ENCODE measurements at places on chromosomes 7 and 10.

DNA sequence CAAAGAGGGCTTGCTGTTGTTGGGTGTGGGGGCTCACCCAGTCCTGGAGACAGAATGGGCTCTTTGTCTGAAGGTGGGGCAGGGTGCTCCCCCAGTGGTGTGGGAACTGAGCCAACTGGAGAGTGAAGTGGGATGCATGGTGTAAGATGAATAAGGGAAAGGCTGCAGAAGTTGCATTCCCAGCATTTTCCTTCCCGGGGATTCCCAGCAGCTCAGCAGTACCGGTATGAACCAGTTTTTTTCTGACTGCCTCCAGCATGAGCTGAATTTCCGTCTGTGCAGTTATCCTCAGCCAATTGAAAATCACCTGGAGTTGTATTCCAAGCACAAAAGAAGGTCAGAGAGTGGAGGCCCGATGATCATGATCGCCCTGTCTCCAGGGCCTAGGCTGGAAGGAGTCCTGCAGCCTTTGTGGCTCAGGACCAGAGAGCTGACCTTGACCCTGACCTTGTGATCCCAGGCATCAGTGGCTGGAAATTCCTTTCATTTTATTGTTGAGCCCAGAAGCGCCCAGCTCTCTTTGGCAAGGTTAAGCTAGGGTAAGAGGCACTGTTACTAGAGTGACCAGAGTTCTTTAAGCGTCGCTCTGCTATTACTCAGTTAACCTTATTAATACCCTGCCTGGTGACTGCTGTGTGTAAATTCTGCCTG lies 33.4 kb downstream of the OGDH start:
- peak; percentile 72 for DNase-seq

DNA sequence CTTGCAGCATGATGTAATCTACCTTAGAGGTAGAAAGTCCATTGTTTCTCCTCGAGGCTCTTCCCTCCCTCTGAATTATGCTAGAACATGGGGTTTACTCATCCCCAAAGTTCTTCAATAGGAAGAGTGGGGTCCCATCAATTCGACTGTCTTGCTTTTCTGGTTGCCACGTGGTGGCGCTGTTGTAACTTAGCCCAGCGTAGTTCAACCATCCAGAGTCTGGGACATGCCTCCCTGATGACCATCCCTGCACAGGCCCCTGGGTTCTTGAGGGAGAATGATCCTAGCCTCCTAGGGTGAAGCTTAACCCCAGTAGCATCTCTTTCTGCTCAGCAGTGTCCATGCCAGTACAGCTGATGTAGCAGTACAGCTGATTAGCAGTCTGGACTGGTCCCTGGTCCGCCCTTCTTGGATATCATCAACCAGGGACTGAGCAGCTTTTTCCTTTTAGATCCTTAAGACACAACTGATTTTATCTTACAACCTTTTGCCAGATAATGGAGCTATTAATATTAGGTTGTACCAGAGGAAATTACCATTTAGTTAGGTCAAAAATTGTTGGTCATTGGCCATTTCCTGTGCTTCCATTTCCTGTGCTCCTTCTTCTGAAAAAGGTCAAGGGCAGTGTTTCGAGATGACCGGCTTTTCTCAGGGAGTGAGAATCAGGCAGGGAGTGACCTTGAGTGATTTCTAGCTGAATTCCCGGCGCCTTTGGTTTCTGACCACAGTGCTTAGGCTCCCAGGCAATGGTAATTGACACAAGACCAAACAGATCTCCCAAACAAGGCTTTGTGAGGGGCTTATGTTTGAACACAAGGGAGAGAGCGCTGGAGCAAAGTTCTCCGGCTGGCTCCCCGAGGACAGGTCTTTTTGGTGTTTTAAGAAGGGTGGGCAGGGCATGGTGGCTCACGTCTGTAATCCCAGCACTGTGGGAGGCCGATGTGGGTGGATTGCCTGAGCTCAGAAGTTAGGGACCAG lies 65.4 kb downstream of the TACC2 start:
- no peak for DNase-seq

- DNase-seq = no peak
These were observed 3.8 kb upstream of the IL6 start for GRCh38 chr7:22723181-22723601.

DNA sequence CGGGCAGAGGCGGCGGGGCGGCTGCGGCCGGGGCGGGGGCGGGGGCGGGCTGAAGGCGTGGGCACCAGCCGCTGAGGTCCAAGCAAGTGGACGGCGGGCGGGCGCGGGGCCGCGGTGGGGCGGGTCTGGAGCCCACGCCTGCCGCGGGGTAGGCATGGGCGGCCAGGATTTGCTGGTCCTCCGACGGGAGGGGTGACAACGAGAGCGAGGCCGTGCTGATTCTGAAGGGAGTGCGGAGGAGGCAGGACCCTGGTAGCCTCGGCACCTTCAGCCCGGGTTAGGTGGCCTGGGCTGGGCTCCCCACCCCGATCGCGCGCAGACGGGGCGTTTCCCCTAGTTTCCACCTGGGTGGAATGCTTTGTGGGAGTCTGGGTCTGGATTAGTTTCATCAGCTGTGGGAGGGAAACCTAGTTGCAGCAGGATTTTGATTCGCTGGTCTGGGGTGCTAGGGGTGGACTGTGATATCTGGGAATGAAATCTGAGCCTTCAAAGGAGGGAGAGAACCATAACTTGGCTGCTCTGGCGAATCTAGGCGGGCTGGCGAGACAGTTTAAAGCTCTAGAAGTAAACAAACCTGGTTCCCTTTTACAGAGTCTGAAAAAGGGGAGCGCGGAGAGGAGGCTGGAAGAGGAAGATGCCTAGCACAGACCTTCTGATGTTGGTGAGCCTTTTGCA lies 609 bp downstream of the SGPL1 start:
- DNase-seq = peak; percentile 84

DNA sequence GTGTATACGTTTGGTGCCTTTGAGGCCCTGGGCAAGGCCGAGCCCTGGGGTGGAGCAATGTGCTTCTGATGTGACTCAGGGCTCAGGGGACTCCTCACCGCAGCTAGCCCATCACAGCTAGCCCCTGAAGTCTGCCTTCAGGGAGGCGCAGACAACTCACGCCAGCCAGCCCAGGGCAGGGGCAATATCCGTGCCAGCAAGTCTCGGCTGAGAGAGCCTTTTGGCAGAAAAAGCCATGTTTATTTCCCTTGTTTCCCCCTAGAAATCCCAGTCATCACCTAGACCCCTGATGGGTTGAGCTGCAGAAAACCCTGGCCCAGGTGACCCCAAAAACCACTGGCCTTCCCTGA lies 90.4 kb downstream of the CHST15 start:
- DNase-seq = peak; percentile 20

GRCh38 chr7:1964211-1964912 lies 268.4 kb downstream of the MAD1L1 start:
- no peak for DNase-seq

DNA sequence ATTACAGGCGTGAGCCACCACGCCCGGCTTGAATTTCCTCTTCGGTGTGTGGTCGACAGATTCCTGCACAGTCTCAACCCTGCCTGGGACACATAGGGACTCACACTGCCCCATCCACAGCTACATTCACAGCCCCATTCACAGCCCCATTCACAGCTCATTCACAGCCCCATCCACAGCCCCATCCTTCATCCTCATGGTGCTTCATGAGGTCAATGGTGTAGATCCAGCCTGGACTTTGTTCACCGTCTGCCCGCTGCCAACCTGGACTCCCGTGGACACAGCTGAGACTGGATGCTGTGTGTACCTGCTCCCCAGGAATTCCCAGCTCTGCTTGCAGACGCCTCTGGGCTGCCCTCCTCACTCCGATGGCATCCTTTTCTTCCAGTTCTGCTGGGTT lies 5.2 kb downstream of the IDI2 start:
- no peak for DNase-seq

DNA sequence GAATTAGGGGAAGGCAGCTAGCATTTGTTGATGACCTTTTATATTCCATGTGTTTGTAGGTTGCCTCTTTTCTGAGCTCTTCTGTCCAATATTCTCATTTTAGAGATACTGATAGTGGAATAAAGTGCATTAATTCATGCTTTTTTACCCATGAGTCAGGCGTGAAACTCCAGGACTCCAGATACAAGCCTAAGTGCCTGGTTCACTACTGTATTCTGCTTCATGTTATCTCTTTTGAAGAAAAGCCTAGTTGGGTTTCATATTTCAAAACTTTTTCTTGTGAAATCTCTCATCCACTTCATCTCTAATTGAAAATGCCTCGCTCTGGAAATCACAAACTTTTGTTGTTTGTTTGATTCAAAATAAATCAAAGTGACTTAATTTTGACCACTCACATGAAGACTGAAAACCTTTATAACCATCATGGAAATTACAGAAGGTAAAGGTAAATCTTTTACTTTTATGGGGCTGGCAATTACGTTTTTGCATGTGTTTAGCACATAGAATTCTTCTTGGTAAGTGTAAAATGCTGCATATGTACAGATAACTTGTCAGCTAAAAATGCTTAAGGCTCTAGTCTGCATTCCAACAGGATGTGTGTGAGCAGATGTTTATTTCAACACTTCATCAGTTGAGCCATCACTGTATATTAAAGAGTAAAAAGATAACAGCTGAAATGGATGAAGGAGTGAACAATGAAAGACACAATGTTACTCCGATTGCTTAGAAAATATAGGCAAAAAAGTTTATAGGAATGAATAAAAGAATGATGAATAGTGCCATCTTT lies 961.8 kb upstream of the CELF2 start:
- no peak for DNase-seq

GRCh38 chr10:111579473-111579872 lies 502.6 kb downstream of the ADRA2A start:
- no peak for DNase-seq

- no peak for DNase-seq
These were observed 4.0 kb upstream of the RBM28 start for GRCh38 chr7:128347647-128348097.

GRCh38 chr10:72276013-72276387 lies 2.3 kb downstream of the DDIT4 start:
- no peak for DNase-seq

DNA sequence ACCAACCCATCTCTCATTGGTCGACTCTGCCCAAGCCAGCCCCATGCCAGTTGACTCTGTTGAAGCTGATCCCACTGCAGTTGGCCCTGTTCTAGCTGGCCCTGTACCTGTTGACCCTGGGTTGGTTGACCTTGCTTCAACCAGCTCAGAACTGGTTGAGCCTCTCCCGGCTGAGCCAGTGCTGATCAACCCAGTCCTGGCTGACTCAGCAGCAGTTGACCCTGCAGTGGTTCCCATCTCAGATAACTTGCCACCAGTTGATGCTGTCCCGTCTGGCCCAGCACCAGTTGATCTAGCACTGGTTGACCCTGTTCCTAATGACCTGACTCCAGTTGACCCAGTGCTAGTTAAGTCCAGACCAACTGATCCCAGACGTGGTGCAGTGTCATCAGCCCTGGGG lies 7.4 kb downstream of the PPRC1 start:
- DNase-seq = no peak

DNA sequence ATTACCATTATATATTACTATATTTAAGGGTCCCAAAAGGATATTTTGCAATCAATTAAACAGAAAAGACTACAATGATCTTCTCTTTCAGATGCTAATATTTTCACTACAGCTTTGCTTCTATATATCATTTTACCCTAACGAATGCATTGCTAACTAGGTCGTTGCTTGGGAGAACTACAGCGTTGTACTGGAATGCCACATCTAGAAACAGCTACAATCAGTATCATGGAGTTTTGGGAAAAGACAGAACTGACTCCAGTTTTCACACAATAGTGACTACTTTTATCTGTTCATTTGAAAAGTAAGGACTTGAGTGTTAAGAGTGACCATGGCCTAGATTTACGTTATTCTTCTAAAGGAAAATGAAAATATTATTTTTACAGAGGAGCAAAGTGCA lies 38.5 kb downstream of the LRRN3 start:
- no peak for DNase-seq

- DNase-seq = peak; percentile 93
These were observed 431 bp downstream of the ZYX start for GRCh38 chr7:143381427-143382125.

DNA sequence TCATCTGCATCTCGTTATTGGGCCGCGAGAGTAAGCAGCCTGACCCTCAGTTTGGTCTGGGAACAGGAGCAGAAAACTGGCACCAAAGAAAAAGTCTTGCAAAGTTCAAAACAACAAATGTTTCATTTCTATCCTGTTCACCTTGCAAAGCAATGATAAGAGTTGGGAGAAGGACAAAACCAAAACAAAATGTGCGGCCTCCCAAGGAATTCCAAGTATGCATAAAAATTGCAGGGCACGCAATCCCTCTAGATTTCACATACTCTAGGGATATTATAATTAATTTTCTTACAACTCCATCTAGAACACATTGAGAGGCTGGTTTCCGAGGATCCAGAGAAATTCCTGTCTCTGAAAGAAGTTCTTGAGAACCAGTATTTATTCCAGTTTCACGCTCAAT lies 20.1 kb downstream of the CHUK start:
- DNase-seq = no peak

DNA sequence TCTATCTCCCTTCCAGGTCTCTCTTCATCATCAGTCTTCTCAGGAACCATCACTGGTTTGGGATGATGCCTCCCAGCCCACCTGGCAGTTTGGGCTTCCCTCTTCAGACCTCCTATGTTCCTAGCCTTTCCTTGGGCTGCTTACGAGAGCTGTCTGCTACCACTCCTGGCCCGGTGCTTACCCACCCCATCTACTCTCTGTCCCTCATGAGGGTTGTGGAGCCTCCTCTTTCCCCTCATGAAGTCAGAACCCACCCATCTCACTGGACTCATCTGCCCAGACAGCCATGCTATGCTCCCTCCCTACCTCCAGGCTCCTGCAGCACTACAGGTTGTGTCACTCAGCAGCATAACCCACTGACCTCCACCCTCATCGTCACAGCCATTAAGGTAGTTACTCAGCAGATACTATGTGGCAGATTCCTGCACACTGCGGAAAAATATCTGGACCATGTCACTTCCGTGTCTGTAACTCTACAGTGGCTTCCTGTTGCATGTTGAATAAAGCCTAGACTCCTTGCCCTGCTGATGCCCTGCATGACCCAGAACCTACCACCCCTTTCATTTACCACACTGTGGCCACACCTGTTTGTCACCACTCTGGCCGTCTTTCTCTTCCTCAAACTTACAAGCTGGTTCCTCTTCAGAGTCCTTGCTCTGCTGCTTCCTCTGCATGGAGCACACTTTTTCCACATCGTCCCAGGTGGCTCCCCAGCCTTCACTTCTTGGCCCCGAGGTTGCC lies 2.0 kb downstream of the DBNL start:
- DNase-seq = no peak

- DNase-seq = no peak
These were observed 68.3 kb downstream of the MINDY3 start for GRCh38 chr10:15791816-15792524.

- no peak for DNase-seq
These were observed 18.3 kb downstream of the VWDE start for GRCh38 chr7:12385364-12385786.

DNA sequence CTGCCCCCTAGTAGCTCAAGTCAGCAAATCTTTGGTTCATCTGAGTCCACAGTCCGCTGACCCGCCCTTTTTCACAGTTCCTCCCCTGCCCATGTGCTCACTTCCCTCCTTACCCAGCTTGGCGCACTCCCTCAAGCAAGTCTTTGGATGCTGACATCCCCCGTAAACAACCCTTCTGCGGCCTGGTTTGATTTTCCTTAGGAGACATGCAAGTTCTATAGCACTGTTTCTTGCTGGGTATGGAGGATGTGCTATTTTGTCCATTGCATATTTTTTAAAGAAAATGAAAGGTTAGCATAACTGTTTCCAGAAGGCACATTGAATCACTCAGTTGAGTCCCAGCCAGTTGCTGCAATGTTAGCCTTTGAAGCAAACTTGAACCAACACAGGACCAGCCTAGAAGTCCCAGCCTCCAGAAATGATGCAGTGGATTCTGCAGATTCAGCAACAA lies 38.2 kb downstream of the HTRA1 start:
- DNase-seq = no peak
